ENCODE measurements at places on chromosomes 6 and 20. TPM values are rescaled to one million over a fixed set of nuclear protein-coding genes. Genes with fewer than 3 reads are reported as not detected.

DNA sequence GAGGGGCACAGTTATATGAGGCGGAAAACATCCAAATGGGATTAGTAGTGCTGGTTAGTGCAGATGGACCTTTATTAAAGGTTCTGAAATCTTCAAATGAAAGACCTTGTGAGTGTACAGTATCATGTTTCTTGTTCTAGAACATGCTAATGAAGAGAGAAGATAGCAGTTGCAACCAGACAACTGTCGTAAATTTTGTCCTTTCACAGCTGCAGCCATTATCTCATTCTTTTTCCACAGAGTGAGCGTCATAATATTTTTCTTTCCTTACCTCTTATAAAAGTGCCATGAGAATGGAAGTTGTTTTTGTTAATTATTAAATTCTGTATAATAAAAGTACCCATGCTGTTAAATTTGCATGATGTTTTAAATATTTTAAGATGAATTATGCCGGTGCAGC is 4.4 kb upstream of the C6orf163 start:
- no peak for DNase-seq

DNA sequence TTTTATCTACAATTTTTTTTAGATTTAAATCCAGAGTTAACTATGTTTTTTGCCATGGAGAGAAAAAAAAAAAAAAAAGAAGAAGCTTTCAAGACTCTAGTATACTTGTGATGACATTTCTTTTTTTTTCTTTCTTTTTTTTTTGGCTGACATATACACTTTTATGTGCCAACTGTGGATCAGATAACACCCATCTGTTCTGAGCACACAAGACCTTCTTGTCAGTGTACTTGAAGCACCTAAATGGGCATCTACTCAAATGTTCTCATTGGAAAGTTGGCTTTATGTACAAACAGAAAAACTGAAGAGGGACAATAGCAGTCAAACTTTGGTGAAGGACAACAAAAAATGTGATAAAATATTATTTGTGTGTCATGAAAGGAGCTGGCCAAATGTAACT is 904.5 kb downstream of the GRIK2 start:
- no peak for DNase-seq

- DNase-seq = no peak
These were observed 95.3 kb upstream of the SGK1 start for GRCh38 chr6:134413241-134413643.

- DNase-seq = no peak
These were observed 3.7 kb upstream of the MAP3K5 start for GRCh38 chr6:136795996-136796395.

DNA sequence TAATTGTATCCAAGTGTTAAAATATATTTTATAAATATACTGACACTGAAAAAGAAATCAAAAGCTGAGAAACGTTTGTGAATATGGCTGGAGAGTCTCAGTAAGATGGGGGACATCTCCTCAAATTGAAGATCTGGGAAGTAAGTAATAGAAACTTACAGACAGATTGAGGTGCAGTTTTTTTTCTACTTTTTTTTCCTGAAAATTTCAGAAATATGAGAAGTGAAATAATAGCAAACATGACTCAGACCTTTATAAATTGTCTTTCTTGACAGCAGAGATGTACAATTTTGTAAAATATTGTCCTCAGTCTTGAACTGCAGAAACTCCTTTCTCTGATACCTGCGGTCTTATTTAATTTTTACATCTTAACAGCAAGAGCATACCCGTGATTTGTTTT is 347.1 kb downstream of the UTRN start:
- no peak for DNase-seq

CCM2L gene
- total RNA-seq = 9.7 TPM

- no peak for DNase-seq
These were observed 98.4 kb downstream of the PAK5 start for GRCh38 chr20:9740486-9740885.

- DNase-seq = no peak
These were observed 23.0 kb downstream of the PACRG start for GRCh38 chr6:162750776-162751175.

FOXF2 gene
- total RNA-seq = 1.2 TPM

DNA sequence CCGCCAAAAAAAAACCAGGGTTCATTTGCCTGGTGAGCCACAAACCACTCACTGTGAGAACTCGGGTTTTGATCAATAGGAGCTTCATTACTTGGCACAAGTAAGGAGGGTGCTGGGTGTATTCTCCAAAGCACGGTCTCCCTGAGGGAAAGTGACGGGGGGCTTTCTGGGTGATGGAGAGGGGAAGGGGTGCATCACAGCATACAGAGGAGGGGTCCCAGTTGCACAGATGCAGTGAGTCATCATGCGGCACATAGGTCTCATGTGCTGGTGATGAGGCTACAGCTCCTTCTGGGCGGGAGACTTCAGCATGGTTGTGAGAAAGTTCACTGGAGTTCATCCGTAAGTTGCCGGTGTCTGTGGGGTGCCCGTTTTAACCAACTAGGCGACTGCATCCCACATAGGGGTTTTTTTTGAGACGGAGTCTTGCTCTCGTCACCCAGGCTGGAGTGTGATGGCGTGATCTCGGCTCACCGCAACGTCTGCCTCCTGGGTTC is 36.2 kb downstream of the SUN5 start:
- DNase-seq = no peak

GRCh38 chr20:51326201-51326819 is 216.2 kb downstream of the NFATC2 start:
- no peak for DNase-seq

DNA sequence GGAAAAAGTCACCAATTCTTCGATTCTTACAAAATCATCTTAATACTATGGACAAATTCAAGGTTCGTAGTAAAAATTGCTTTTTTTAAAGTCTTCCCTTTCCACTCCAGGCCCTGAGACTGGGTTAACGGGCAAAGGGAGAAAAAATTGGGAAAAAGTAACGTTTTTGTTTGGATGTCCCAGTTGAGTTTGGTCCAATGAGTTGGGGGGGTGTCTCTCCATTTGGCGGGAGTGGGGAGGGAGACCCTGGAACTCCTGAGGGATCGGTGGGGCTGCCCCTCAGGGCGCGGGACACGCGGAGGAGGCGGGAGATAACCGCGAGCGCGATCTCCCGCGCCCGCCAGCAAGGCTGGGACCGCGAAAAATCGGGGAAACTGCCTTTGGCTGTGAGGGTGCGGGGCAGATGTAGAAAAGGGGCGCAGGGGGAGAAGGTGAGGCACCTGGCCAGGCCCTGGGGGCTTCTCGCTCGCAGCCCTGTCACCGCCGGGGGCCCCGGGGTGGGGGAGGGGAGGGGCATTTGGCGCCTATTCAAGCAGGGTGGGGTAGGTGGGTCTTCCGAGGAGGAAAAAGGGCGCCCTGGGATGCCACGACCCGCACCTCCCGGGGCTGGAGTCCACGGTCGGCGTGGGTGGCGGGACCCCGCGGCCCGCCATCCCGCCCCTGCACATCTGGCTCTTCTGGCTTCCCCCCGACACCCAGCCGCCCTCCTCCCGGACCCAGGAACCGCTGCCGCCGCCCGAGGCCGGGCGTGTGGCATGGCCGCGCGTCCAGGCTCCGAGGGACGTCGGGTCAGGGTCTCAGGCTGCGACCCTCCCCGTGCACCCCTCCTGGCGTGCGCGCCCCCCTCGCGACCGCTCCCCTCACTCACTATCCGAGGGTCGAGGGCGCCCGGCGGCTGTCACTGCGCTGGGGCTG is 595 bp downstream of the FBXO5 start:
- peak; percentile 83 for DNase-seq

OXT gene
- not detected for total RNA-seq

ADGRB3 gene
- 2.0 TPM for total RNA-seq

- DNase-seq = no peak
These were observed 853.8 kb upstream of the FLRT3 start for GRCh38 chr20:15191082-15191723.

GNMT gene
- not detected for total RNA-seq

GRCh38 chr6:48423640-48424365 is 312.8 kb upstream of the PTCHD4 start:
- DNase-seq = no peak

GRCh38 chr6:89458704-89459103 is 25.8 kb downstream of the ANKRD6 start:
- no peak for DNase-seq

DNA sequence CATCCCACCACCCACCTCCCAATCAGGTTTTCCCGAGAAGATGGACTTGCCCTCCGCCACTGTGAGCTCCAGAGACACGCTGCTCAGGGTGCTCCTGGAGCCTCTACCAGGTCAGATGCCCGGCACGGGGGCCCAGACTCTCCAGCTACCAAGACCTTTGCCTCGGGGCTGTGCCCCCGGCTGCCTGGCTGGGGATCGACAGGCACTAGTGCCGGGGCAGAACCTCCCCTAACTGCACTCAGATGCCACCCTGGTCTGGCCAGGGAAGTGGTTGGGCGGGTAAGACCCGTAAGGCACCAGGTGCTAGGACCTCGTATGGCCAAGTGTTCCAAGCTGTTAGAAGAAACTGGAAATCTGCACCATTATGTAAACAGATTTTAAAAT is 100.7 kb downstream of the ASXL1 start:
- DNase-seq = peak; percentile 72

- no peak for DNase-seq
These were observed 149.0 kb downstream of the FUT9 start for GRCh38 chr6:96164802-96165201.

RAB5IF gene
- total RNA-seq = 56.0 TPM

- no peak for DNase-seq
These were observed 938.1 kb upstream of the EPHA7 start for GRCh38 chr6:94357381-94357980.

DNA sequence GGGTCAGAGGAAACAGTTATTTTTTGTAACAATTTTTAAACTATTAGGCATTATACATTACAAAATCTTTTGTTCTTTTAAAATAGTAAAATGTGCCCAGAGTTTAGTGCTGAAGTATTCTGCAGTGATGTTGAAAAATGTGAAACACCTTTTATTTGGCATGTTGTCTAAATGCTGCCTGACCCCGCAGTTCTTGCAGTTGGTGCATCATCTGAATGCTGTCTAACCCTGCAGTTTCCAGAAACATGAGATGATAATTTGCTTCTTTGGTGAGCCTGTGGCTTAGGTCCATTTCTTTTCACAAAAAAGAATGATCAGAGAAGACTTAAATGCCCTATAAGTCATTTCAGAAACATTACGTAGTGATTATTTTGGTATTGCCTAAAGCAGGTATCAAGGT is 82.4 kb downstream of the RNF217 start:
- DNase-seq = no peak

TMEM244 gene
- not detected for total RNA-seq

GRCh38 chr6:170182781-170183120 is 108.1 kb downstream of the DLL1 start:
- DNase-seq = peak; percentile 59

DNA sequence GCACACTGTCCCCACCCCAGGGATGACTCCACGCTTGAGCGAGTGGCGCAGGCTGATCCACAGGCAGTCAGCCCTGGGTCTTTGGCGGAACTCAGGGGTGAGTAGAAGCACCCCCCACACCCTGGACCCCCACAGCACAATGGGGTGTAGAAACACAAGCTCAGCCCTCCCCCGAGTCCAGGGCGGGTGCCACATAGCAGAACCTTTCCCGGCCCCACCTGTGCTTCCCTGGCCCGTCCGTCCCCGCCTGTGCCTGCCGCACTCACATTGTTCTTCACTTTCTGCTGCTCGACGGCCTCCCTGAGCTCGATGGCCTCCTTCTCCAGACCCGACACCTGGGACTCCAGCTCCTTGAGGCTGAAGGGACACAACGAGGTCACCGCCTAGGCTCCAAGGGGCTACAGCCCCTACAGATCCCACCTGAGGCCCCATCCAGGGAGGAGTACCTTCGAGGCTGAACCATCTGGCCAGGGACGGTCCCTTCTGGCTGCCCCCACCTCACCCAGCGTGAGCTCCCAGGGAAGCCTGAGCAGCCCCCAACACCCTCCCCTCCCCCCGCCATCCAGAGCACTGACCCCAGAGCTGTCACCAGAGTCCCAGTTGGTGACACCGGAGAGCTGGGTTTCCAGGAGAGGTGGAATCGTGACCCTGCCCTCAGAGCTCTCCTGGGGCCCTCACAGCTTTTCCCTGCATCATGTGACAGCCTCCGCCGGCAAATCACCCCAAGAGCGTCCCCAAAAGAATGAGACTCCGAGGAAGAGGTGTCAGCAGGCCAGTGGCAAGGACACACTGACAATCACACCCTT is 55.6 kb downstream of the DSTN start:
- DNase-seq = peak; percentile 63

ETV7 gene
- total RNA-seq = 0.57 TPM

GLP1R gene
- not detected for total RNA-seq

- no peak for DNase-seq
These were observed 11.2 kb upstream of the SPAG4 start for GRCh38 chr20:35604449-35604747.

DNA sequence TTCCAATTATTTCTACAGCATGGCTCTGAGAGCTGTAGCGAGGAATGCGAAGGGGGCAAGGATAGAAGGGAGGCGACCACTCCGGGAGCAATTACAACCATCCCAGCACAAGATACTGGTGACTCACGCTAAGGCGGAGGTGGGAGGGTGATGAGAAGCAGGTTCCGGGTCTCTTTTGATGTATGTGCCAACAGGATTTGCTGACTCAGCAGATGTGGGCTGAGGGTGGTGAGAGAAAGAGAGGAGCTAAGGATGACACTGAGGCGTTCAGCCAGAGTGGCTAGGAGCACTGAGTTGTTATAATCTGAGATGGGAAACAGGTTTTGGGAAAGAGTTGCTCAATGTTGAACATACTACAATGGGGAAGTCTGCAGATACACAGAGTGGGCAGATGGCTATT is 9.3 kb upstream of the TXNDC5 start:
- no peak for DNase-seq

DNA sequence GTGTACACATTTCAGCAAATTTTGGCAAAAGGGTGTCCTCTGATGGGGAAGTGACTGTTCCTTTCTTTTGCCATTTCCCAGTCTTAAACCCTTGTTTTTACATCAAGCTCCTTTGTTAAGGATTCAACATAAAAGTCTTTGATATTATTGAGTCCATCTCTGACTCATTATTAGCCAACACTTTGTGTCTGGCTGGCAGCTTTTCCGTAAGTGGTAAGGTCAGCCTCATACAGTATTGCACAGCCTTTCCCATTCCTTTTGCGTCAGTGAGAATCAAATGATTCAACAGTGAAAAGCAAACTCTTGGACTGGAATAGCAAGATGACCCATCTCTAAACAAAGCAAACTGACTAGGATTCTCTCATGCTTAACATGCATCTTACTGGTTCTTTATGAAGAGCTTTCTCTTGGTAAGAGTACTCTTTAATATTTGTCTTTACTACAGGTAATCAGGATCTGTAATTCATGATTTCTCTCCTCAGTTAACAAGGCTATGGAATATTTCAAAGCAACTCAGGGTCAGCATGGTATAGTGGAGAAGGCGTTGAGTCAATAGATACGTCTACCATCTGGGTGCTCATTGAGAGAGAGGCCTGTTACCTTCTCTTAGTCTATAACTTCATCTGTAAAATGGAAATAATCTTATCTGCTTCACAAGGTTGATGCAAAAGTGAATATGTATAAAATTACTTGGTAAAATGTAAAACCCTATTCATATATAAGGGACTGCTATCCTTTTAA is 183.6 kb downstream of the PRL start:
- peak; percentile 77 for DNase-seq

DNA sequence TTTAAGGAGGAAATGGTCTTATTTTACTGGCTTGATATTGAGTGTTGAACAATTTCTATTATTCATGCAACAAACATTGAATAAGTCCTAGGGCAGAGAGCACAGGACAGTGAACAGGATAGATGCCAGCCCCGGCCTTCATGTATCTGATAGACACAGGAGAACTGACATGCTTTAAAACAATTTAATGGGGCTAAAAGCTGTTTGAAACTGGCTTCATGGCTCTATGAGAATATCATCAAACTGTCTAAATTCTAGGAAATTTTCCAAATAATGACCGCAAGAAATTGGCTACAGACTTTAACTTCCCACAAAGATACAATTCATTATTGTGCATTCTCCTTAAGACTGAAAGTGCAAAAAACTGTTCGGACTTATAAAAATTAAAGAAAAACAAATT is 69.0 kb downstream of the ID4 start:
- DNase-seq = no peak
